ENCODE measurements at places on chromosomes 16 and 17.

DNA sequence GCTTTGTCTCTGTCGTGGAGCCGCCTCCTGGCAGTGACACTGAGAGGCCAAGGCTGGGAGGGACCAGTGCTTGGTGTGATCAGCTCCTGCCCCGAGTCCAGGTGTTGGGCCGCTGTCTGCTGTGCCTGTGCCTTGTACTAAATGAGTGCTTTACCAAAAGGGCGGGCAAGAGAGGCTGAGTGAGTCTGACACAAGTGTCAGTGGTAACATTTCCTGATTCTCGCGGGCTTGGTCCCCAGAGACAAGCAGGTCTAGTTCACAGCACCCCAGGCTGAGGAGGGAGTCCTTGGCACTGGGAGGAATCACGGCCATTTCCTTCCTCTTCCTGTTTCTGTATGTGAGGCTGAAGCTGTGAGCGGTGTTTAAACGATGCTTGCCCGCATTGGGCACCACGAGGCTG lies 30.2 kb downstream of the PLD6 start:
- DNase-seq = peak; percentile 41

DNA sequence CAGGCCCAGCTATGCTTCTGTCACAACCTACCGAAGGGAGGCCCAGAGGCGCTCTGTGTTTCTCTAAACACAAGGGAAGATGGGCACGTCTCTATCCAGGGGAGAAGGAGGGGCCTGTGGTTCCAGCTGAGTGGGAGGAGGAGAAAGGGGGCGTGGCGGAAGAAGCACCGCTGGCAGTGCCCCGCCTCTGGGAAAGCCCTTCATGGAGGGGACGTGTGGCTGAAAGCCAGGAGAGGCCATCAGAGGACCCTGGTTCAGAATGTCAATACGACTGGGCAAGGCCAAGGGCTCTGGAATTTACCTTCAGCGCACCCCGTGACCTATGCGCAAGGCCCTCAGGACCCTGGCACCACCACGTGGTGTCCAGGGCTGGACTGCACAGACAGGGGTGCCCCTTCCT lies 12.3 kb upstream of the SLC38A8 start:
- no peak for DNase-seq

DNA sequence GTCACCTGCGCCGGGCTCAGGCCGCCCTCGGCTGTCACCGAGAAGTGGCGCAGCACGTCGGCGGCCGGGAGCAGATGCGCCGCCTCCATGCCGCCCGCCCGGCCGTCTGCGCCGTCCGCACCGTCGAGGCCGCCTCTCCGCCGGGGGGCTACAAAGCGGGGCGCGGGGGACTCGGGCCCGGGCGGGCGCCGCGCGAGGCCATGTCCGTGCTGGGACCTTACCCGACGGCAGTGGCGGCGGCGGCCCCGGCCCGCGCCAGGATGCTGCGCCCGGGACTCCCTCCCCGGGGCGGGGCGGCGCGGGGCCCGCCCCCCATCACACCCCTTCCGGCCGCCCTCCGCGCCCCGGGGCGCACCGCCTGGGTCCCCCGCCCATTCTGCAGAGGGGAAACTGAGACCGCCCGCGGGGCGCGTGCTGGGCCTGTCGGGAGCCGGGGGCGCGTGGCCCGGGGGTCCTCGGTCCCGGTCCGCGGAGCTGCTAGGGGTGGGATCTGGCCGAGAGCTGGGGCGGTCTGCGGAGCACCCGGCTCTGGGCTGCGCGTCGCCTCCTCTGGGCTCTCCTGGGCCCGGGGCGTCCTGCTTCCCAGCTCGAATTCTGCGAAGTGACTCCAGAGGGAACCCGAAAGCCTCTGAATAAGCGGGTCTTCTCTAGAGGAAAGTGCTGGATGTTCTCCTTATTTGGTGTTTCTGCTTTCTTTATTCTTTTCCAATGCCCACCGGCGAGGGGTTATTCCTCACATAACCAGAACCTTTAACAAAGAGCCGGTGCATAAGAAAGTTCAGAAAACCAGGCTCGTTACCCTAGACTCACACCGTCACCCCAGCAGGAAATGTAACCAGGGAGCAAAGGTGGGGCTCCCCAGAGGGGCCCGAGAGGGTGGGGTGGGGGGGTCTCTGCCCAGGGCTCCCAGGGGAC lies at the start of gene ATP2A3:
ATP2A3 (minus strand) TSS at position 235 of the 915 bp plus-strand sequence; CDS start at position 89, 146 bp downstream.
- peak; percentile 57 for DNase-seq

- DNase-seq = no peak
Observed at GRCh38 chr16:53211253-53211652, 156.5 kb downstream of the CHD9 start.

DNA sequence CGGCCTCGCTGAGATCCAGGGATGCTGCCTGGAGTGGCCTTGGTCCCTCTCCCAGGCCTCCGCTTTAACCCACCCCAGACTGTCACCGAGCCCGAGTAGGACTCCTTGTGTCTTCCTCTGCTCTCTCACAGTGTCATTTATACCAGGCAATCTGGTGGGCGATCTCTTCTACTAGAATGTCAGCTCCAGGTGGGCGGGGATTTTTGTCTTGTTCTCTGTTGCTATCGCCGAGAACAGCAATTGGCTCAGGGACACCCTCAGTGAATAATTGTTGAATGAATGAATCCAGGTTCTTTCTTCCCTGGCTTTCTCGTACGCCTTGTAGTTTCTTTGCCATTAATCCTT lies 591 bp downstream of the DHX38 start:
- no peak for DNase-seq

DNA sequence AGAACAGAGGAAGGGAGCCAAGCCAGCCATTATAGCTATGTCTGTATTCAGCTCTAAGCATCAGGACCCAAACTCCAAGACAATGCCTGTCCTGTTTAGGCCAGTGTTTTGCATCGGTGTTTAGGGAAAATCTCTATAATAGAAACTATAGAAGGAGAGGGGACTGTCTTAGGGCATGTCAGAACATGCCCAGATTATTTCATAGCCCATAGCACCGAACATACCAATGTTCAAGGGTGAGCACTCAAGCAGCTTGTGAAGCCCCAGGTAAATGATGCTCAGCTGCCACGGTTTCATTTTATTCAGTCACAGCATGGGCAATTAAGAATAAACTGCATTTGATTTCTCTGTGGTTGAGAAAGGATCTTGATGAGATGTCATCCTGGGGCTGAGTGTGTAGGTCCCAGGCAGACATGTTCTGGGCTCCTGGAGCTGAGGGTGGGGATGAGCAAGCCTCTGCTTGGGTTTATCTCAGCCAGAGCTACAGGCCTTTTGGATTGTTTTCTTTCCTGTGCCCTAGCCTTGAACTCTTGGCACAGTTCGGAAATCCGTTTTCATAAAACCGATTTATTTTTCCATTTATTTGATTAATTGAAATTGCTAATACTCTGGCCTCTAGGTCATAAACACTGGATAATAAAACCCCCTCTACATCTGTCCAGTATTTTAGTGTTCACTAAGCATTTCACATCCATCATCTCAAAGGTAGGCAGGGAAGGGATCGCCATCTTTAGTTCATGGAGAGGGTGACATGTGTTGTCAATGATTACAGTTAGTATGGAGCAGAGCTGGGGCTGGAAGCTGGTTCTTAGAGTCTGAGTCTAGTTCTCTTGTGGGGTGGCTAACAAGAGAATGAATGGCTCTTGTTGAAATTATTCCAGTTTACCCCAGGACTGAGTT lies 290.7 kb upstream of the ASIC2 start:
- no peak for DNase-seq

DNA sequence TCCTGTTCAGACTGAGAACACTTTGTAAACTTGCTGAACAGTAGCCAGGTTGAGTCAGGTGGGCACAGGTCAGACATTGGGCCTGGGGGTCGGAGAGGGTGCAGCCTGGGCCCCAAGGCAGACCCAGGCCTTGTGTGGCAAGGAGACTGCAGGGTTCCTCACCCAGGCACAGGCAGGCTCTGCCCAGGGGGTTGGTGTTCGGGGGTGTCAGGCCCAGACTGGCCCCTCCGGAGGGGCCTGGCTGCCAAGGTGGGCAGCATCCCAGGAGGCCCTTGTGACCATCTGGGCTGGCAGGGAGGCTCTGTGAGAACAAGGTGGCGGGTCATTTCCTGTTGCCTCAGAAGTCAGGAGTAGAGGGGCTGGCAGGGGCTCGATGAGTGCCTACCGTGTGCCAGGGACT lies 585 bp upstream of the MYO15A start:
- DNase-seq = no peak

DNA sequence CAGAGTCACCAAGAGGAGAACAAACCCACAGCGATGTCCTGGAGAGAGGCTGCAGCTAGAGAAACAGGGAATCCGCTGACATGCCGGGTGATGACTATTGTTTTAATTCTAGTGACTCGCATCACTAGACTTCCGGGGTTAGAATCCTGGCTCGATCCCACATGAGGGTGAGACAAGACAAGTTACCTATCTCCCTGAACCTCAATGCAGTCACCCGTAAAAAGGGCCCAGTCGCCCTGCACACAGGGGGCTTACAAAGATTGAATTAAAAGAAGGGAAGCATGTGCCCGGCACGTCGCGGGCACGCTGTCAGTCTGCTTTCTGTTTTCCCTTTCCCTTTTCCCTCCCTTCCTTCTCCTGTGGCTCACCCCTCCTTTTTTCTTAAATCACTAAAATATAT lies 212.9 kb upstream of the FOXF1 start:
- DNase-seq = no peak

GRCh38 chr17:34051046-34051445 lies 204.0 kb upstream of the CCL2 start:
- no peak for DNase-seq

DNA sequence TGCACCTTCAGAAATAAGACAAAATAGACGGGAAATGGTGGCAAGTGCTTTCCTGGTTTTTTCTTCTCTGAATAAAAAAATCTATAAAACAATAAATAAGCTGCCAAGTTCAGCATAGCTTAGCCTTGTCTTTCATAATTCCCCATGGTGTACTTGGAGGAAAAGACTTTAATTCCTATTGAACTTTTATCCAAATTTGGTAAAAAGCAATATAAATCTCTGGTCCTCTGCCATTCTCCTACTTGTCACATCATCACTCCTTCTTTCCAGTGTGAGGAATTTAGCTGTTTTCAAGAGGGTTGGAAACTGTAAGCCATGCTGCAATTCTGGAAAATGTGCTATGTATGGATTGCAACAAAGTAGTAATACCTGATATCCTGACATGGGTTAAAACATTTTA lies 551.8 kb upstream of the KIF2B start:
- DNase-seq = no peak

DNA sequence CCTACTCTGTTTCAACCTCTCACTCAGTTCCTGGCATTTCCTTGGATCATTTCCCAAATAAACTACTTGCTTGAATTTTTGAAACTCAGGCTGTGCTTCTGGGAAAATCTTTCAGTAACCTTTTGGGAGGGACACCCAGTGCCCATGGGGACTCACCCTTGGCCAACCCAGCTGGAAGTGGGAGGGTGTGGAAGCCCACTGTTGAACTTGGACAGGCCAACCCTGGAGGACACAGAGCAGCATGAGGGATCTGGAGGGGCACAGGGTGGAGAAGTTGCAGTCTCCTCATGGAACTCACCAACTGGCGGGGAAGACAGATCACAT lies 11.2 kb downstream of the RTN4RL1 start:
- DNase-seq = no peak

DNA sequence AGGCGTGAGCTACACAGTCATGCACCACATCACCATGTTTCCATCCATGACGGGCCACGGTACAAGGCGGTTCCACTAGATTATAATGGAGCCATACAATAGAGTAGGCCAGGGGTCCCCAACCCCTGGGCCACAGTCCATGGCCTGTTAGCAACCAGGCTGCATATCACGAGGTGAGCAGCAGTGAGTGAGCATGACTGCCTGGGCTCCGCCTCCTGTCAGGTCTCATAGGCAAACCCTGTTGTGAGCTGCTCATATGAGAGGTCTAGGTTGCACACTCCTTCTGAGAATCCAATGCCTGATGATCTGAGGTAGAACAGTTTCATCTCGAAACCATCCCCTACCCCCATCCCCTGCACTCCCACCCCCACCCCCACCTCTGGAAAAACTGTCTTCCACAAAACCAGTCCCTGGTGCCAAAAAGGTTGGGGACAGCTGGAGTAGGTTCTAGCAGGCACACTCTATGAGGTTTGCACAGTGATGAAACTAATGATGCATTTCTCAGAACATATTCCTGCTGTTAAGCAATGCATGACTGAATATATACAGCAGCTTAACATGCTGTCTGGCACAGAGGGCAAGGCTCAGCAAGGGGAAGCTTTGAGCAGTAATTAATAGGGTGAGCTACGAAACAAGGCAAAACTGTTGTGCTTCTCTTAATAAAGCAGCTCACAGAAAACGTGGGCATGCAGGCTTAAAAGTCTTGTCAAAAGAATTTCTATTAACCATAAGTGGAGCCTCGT lies 108.0 kb downstream of the VPS53 start:
- DNase-seq = no peak

- no peak for DNase-seq
Observed at GRCh38 chr17:76709077-76709950, 1.5 kb downstream of the MXRA7 start.

DNA sequence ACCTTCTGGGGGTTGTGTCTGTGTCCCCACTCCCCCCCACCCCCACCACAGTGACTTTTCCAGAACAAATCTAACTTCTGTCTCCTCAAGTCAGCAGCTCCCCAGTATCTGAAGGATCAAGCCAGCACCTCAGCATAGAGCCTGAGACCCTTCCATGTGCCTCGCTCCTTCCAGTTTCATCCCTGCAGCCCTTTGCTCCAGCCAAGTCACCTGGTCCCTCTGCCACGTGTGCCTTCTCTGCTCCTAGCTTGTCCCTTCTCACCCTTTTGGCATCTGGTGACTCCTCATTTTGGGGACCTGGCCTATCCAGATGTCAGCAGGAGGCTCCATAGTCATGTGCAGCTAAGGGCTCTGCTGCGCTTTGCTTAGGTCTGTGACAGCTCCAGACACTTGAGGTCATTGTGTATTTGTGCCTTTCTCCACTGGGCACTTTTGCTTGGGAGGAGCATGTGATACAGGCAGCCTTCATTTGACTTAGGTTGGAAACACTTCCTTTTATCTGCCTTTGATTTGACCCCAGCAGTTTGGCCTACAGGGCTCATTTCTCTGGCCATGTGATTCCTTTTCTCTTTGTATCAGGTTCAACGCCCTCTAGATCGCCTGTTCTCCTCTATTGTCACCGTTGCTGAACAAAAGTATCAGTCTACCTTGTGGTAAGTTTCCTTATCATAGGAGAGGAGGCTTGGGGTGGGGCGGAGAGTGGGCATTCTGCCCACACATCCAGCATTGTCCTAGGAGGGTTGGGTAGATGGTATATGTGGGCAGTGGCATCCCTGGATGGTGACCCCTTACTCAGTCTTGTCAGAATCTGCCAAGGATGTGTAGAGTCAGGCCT lies 7.1 kb upstream of the NFATC3 start:
- no peak for DNase-seq

DNA sequence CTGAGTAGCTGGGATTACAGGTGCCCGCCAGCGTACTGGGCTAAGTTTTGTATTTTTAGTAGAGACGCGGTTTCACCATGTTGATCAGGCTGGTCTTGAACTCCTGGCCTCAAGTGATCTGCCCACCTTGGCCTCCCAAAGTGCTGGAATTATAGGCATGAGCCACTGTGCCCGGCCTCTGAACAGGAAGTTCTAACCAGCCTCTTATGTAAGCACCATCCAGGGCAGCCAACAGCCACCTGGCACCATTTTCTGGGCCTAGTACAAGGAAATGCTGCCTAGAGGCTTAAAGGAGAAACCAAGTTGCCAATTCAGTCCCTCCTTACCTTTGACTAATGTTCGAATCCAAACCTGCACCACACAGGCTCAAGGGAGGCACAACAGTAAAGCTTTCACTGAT lies 8.5 kb upstream of the SLC39A11 start:
- DNase-seq = no peak

- peak; percentile 54 for DNase-seq
Observed at GRCh38 chr17:51166987-51167931, 1.0 kb downstream of the NME2 start.
